ENCODE measurements at places on chromosomes 2 and 18. TPM values are rescaled to one million over a fixed set of nuclear protein-coding genes. Genes with fewer than 3 reads are reported as not detected.

- DNase-seq = no peak
Observed at GRCh38 chr2:101790416-101790815, 92.9 kb downstream of the MAP4K4 start.

- no peak for DNase-seq
Observed at GRCh38 chr18:5180254-5180653, 16.8 kb downstream of the AKAIN1 start.

DNA sequence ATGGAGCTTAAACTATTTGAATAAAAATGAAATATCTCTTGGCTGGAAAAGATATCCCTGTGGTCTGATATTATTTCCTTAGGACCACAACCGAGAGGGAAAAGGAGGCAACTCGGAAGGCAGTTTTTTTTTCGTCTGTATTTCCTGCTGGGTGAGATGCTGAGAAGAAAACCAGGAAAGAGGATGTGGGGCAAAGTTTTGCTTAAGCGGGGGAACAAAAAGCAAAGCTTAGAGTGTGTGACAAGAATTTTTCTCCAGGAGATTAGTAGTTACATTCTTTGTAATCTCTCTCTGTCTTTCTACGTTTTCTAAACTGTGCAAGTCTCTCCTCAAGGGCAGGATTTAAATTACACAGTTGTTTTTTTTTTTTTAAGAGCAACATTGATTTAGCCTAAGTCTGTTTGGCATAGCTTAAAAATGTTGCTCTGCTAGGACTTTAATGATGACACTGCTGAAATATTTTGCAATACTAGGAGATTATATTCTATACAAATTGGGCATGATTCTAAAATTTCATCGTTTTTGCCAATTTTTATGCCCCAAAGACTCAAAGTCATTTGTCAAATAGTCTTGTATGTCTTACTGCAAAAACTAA is 258.5 kb downstream of the KCNS3 start:
- DNase-seq = no peak

- DNase-seq = no peak
Observed at GRCh38 chr18:50830544-50830943, 10.7 kb upstream of the MRO start.

DNA sequence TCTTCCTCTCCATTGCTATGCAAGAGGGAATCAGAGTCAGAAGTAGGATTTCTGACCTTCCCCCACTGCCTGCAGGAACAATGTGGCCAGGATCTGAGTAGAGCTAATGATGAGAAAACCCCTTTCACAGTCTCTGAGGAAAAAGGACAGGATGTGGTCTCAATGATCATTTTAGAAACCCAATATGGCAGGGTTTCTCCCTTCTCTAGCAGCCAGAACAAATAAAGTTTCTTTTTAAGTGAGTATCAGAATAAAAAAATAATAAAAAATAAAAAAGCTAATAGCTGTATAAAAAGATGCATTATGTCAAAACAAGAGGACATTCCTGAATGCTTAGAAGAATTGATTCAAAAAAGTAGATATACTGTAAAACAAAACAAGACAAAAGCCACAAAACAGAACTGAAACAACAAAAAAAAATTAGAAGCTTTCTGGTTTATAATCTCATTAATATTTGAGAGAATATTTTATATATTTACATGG is 1124.9 kb upstream of the ZEB2 start:
- DNase-seq = no peak

GRCh38 chr2:54419388-54419787 is 36.7 kb upstream of the SPTBN1 start:
- no peak for DNase-seq

- no peak for DNase-seq
Observed at GRCh38 chr2:168107322-168107721, 140.1 kb downstream of the STK39 start.

- no peak for DNase-seq
Observed at GRCh38 chr2:120403261-120403660, 57.3 kb downstream of the INHBB start.

DNA sequence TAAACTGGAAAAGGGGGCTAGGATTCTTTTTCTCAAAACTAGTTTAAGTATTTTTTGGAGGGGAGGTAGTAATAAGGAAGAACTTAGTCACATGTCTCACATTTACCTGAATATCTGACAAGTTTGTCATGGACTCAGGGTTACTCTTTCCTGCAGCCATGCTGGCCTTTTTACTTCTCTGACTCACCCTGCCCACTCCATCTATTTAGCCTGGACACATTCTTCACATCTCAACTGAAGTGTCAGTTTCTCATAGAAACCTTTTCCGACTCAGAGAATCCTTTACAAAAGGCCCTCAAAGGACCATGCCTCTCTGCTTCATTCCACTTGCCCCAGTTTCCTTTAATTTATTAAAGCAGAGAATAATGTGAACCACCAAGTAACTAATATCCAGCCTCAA is 42.6 kb downstream of the SCN7A start:
- DNase-seq = no peak

DNA sequence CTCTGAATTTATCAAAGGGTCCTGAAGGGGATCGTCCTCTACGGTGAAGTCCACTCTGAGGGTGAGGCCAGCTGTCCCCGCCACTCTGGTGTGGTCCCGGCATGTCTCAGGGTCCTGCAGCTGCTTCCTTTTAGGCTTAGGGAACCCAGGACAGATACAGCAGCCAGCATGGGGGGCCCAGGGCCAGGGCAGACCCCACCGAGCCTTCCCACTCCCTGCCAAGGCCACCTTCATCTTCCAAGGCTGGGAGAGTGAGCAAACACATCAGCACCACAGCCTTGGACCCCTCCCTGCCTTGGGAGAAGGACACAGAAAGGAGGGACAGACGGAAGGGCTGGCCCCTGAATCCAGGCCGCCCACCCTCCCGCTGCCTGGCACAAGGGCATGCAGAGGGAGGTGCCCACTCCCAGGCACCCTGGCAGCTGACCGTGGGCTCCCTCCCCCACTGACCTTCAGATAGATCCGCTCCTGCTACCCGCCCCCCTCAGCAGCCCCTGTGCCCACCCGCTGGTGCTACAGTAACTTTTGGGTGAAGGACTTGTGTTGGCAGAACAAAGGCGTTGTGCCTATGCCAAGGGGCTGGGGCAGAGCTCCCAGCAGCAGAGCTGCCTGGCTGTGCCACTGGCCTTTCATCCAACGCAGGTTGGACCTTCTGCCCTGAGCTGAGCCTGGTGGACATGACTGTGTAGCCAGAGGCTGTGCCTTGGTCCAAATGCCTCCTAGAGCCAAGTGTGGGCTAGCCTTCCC is 7.6 kb downstream of the CYP26B1 start:
- no peak for DNase-seq

GRCh38 chr2:24080701-24081100 is 3.9 kb downstream of the TP53I3 start:
- DNase-seq = no peak

- DNase-seq = no peak
Observed at GRCh38 chr2:192091476-192091875, 103.3 kb downstream of the TMEFF2 start.

DNA sequence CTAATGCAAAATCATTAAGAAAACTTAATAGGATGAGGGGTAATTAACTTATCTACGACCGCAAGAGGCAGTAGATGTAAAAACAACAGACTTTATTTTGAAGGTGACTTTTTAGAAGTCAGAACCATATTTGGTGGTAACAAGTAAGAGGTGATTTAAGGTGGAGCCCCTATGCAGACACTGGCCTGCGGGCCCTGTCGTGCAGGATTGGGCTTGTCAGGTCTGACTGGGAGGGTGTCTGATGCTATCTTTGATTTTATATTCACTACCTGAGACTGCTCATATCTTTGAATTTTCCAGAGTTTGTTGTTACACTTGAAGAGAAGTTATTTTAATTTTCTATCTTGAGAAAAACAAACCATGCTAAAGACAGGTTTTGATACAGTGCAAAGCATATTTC is 29.1 kb upstream of the SCLY start:
- no peak for DNase-seq

DNA sequence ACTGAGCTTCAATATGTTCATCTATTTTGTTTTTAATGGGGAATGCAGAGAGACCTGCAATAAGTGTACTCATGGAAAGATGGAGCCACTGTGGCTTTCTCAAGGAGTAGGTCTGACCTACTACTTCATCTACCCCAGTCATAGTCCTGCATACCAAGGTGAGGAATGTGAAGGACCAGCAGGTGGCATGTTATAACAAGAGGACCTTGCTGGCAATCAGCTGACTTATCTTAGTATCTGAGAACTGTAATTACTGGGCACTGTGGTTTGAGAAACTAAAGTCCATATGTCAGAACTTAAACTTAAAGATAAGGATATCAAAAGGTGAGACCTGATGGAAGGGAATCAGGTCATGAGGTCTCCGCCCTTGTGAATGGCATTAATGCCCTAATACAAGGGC is 1104.2 kb downstream of the BCL11A start:
- no peak for DNase-seq

DNA sequence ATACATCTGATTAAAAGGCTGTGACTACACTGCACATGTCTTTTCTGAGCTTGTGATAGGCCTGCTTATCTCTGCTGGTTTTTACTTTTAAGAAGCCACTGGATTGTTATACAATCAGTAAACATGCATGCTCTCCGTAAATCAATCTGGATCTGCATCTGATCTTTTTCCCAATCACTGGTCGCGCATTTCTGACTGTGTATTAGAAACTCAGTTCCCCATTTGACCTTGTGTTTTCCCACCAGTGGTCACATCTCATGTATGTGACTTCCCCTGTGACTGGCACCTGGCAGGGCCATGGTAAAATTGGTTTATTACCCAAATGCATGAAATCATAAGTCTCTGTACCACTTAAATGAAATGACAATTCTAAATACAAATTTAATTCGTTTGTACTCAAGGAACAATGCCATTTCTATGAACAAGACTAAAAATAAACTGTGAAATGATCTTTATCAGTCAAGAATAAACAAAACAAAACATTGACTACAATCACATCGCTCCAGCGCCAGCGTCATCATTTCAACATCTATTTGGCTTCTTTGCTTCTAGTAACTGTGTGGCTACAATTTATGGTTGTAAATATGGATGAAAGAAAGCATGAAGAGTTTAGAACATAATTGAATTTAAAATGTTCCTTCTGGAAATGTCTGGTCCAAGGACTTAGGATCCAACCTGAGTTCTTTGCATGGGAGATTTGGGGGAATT is 396.6 kb upstream of the TRIB2 start:
- DNase-seq = no peak

- no peak for DNase-seq
Observed at GRCh38 chr18:61736133-61736532, 156.7 kb downstream of the RNF152 start.

DNA sequence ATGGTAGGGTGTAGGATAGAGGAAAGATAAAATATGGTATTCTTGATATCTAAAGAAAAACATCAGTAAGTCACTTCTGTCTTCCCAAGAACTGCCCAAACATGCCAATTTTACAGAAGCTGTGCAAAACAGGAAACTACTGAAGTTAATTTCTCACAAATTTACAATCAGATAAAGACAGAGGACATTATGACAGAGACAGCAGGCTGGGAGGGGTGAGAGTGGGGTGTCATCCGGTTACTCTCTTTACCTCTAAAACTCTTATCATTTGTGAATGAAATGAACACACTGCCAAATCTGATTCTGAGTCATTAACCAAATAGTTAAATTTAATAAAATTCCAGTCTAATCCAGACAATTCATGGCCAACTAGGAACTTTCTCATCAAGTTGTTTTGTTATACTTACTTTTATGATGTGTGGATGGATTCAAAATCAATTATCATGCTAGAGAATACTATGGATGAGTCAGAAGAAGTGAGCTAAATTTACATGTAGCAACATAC is 323.2 kb upstream of the MEX3C start:
- DNase-seq = no peak

- DNase-seq = no peak
Observed at GRCh38 chr2:177709986-177710401, 317.4 kb downstream of the AGPS start.

DNA sequence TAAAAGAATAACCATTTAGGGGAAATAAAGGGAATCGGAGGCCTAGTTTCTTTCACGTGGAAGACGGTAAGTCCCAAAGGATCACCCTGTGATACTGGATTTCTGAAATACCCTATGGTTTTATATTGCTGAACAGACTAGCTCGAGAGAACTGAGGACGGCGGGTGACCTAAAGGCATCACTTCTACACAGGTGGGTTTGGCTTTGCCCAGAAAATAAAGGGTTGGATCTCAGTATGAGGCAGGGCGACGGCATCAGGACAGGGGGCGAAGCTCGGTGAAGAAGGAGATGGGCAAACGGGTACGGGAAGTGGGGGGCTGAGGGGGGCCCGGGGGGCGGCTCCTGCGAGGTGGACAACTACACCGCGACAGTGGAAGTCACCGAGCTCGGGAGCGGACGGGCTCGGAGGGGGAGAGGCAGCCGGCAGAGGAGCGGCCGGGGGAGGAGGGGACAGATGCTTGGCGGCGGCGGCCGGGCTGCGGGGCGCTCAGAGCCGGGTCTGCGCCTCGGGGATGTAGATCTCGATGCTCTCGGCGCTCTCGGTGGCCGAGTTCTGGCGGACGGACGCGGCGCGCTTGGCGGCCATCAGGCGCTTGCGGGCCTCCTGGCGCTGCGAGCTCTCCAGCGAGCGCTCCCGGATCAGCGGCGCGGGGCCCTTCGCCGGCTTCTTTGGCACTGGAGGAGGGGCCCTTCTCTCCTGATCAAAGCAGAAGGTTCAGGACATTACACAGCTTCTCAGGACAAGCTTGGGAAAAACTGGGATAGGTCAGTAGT is 48.9 kb downstream of the TGIF1 start:
- DNase-seq = no peak

- no peak for DNase-seq
Observed at GRCh38 chr2:192215096-192215877, 20.6 kb upstream of the TMEFF2 start.

DNA sequence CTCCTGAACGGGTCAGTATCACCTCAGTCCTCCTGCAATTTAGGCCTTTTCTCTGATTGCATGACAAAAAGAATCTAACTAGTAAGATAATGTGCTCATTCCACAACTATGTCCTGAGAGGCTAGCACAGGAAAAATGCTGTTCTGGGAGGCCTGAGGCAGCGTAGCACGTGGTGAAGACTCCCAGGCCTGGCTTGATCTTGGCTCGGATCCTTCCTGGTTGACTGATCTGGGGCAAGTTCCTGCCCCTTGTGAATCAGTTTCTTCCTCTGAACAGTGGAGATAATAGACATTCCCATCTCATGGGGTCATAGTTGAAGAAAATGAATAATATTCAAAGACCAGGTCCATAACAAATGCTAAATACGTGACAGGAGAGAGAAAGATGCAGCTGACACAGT is 12.3 kb downstream of the FBLN7 start:
- peak; percentile 7 for DNase-seq

DNA sequence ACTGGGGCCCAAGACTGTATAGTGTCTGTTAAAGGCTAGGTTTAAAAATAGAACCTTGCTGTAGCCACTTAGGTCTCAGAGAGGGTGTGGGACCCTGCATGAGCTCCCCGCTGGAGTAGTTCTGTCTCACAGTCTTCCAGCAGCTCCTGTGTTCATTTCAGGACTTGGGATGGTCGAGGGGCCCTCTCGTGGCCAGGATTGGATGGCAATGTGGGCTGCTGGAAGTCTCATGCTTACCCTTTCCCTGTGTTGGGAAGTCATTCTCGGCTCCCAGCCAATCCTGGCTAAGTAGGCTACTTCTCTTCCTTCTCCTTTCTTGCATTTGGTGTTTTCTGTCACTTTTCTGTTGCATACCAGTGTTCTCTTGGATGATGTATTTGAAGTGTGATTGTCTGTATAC is 284.0 kb upstream of the GCFC2 start:
- DNase-seq = no peak

- DNase-seq = no peak
Observed at GRCh38 chr2:47346107-47346506, 56.8 kb upstream of the MSH2 start.

EPAS1 gene
- 79.0 TPM for total RNA-seq

TACR1 gene
- not detected for total RNA-seq

CYP27C1 gene
- total RNA-seq = not detected

LAMA3 gene
- 0.05 TPM for total RNA-seq

DUSP19 gene
- 0.93 TPM for total RNA-seq

VIL1 gene
- total RNA-seq = not detected

AOX1 gene
- 0.15 TPM for total RNA-seq

PLCD4 gene
- total RNA-seq = 0.38 TPM

RTP5 gene
- not detected for total RNA-seq

All from activated CD4-positive, alpha-beta memory T cell treated with anti-CD3 and anti-CD28 coated beads, Interleukin-2, amount 10 ng/mL, durations not matched to agents 7 days and 5 days (primary cell).